ENCODE measurements at places on chromosomes 2 and 18.

DNA sequence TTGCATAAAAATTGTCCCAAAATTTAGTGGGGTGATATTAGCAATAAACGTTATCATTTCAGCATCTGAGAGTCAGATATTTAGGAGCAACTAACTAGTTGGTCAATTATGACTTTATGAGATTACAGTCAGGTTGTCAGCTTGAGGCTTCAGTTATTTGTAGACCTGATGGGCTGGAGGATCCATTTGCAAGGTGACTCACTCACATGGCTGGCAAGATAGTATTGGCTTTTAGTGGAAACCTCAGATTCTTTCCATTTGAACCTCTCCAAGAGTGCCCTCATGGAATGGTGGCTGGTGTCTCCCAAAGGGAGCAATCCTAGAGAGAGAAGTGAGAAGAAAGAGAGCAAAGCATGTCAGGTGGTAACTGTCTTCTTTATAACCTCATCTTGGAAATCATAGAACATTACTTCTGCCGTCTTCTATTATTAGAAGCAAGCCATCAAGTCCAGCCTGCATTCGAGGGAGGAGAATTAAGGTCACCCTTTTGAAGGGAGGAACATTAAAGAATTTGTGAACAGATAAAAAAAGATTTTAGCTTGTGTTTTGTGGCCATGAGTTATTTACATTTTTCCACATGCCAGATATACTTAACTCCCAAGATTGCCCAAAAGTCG, 92.5 kb downstream of the HAUS1 start:
- DNase-seq, result no peak

- no peak for DNase-seq
Observed at GRCh38 chr2:227477291-227477690, 5.3 kb downstream of the AGFG1 start.

- no peak for DNase-seq
Observed at GRCh38 chr18:8142932-8143331, 466.3 kb upstream of the RAB12 start.

GRCh38 chr18:69402533-69402989, 1.9 kb downstream of the DOK6 start:
- DNase-seq, result no peak

- DNase-seq, result peak; percentile 79
Observed at GRCh38 chr18:5198311-5198710, 1.3 kb upstream of the AKAIN1 start.

- no peak for DNase-seq
Observed at GRCh38 chr2:48760826-48761225, 5.3 kb upstream of the LHCGR start.

- no peak for DNase-seq
Observed at GRCh38 chr2:193024791-193025190, 830.1 kb upstream of the TMEFF2 start.

- no peak for DNase-seq
Observed at GRCh38 chr2:102764083-102764482, 2.3 kb downstream of the TMEM182 start.

- DNase-seq, result peak; percentile 74
Observed at GRCh38 chr2:1132328-1132969, 181.8 kb downstream of the SNTG2 start.

DNA sequence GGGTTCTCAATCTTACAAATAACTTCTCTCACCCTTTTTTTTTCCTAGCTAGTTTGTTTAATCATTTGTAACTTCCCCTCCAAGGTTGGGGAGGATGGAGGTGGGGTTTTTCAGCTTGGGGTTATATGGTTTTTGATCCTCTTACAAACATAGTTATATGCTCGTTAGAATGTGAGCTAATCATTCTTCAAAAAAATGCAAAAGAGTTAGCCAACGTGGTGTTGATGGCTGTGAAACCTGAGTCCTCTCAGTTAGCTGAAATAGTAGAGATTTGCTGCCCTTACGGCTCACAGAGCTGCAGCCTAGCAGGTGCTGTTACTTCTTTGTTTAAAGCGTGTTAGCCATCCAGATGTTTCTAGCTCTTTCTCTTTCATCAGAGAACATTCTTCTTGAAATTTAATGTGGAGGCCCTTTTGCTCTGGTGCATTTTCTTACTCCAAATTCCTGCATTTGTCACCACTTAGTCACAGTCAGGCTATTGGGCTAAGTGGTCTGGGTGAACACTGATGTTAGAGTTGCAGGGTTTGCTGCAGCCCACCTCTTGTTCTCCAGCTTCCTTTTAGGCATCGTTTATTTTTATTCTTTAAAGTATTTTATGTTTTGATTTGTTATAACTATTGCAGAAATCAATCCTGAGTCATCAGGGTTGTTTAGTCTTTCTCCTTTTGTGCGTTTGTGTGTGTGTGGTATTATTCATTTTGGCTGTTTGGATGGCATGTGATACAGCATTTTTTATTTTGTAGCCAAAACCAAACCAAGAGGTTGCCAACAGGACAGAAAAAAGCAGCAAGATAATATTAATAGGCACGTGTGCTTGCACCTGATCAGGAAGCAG, 41.1 kb downstream of the LIMS1 start:
- no peak for DNase-seq

- DNase-seq, result peak; percentile 4
Observed at GRCh38 chr2:120809609-120810440, 74.2 kb downstream of the GLI2 start.
